ENCODE measurements at places on chromosomes 7 and 10.

- no peak for DNase-seq
Observed at GRCh38 chr7:88322151-88322550, 15.5 kb upstream of the STEAP4 start.

GRCh38 chr7:1693991-1694524, 24.0 kb downstream of the ELFN1 start:
- no peak for DNase-seq

DNA sequence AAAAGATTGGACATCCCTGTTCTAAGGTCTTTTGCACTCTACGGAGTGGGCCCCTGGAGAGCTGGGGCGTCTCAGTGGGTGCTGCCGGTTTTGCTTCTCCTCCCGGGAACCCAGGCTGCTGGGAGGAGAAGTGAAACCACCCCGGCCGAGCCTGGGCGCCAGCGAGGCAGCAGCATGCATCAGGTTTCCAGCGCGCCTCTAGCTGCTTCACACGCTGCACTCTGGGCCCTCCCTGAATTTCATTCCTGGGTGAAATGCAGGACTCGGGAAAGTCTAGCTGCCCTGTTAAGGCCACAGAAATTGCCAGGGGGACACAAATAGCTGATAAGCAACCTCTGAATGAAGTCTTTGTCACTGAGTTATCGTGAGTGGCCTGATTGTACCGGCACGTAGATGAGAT, 127.4 kb downstream of the TRRAP start:
- no peak for DNase-seq

- no peak for DNase-seq
Observed at GRCh38 chr10:105967256-105967655, 1197.2 kb downstream of the SORCS1 start.

DNA sequence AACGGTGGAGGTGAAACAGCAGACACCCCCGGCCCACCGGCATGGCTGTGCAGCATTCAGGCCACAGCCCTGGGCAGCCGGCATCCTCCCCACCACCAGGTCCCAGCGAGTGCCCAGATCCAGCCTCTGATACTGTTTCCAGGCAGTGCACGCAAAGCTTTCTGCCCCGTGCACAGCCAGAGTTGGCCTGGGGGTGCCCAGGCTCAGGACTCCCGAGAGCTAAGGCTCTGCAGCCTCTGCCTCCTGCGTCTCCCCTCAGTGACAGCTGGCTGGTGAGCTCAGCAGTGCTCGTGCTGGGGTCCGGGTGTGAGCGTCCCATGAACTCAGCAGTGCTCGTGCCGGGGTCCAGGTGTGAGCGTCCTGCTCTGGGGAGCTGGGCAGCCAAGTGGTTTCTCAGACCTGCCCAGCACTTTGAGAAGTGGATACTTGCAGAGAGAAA, 65.4 kb downstream of the CFAP46 start:
- DNase-seq: no peak

GRCh38 chr7:37657816-37658215, 25.8 kb upstream of the GPR141 start:
- no peak for DNase-seq

DNA sequence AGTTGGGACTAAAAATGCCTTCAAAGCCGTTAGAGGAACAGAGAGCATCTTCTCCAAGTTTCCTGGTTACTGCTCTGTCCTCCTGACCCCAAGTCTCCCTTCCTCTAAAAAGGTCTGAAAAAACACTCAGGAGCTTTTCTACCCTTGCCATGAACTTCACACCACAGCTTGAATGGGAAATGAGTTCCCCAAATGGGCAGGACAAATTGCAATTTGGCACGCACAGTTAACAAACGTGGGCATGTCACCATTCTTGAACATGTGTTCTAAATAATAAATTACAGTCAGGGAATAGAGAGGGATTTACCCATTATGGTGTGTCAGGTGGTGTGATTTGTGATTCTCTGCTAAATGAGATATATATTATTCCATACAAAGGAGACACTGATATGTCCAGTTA, 91.2 kb upstream of the WNT16 start:
- DNase-seq: no peak

- DNase-seq: no peak
Observed at GRCh38 chr10:121833387-121833786, 94.4 kb downstream of the ATE1 start.

- DNase-seq: no peak
Observed at GRCh38 chr7:12320241-12320986, 83.3 kb downstream of the VWDE start.

GRCh38 chr7:43666938-43667337, 62.4 kb downstream of the COA1 start:
- no peak for DNase-seq

- DNase-seq: no peak
Observed at GRCh38 chr10:234708-235406, 99.6 kb downstream of the ZMYND11 start.

All from activated CD4-positive, alpha-beta T cell treated with anti-CD3 and anti-CD28 coated beads, Interleukin-2, amount 50 U/mL, for 16 hours (primary cell).